HT-29 (cell line): ENCODE measurements at places on chromosomes 6 and 20.
A peak's percentile ranks its signal among the peaks of the same experiment; 100 is the strongest.

- no peak for DNase-seq
These were observed 1.7 kb downstream of the CDK19 start for GRCh38 chr6:110813338-110814101.

DNA sequence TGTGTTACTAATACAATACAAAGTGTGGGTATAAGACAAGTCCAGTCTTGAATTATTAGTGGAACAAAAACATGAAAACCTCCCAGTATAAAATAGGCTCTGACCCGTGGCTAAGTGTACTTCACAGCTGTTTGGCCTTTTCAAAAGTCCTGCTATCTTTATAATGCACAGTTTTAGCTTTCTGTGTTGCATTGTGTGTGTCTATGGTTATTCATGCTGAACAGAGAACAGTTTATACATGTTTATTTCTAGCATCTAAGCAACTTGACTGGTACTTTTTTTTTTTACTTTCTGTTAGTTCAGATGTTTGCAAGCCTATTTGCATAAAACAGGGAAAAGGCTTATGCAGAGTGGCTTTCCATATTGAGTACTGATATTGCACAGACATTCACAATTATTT is 119.2 kb upstream of the CCN2 start:
- DNase-seq = no peak

DNA sequence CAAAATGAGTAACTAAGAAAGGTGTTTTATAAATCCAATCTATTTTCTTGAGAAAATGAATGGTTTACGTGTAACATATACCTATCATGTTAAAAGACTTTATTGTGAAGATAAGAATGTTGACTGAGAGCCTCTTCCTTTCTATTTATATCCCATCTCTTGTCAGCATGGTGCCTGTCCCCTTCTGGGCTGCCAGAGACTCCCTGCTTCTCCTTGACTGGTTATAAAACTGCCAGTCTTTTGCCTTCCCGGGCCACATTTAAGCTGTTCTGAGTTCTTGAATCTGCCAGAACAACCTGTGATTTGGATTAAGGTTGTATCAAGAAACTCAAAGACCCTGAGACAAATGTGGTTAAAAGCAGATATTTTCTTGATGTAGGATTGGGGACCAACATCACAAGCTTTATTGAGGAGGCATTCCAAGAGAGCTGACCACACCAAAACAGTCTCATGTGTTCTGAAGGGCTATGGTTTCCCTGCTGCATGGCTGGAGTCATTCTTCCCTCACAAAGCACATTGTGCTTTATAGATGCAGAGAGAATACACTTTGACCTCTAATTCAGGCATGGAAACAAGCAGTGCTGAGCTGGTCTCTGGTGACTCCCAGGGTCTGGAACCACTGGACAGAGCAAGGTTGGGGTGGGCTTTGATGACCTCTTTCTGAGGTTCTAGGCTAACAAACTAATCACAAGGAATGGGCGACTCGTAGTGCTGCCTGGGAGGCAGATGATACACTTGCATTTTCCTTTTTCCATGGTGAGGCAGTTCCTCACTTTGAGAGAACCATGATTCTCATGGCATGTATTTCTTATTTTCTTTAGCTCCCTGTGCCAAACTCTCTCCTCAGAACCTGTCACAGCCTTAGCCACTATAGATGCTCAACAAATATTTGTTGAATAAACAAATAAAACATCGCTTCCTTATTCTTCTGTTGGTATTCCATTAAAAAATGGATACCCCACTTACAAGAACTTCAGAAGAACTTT is 205.0 kb upstream of the PREP start:
- peak; percentile 22 for DNase-seq

DNA sequence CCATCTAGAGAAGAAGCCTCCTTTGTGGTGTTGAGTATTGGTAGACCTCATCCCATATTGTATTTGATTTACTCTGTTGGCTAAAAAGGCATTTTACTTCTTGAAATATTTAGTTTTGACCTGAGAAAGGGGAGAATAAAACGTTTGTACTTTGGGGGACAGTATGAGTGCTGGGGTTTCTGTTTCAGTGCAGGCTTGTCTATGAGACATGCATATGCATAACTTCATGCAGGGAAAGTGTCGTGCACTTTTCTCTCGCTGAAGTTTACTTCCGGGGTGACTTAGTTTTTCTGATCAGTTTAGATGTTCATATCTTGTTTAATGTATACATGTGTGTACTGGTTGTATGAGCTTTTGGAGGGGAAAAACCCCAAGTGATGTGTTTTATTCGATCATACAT is 59.5 kb downstream of the UTRN start:
- no peak for DNase-seq

- DNase-seq = peak; percentile 33
These were observed 154.0 kb downstream of the JARID2 start for GRCh38 chr6:15399641-15400470.

DNA sequence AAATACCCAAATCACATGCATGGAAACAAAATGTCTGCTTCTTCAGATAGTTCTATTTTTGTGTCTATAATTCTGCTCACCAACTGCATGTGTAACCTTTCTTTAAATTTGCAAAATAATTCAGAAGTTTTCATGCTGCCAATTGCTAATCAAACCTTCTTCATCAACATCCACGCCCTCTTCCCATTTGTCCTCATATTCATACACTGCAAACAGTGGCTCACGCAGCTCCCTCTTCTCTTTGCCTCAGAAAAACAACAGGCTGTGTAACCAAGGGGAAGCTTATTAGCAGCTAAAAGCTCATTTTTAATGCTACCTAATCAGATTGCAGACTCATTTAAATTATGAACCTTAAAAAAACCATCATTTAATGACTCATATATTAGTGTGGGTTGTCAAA is 555.0 kb upstream of the EPHA7 start:
- DNase-seq = no peak

DNA sequence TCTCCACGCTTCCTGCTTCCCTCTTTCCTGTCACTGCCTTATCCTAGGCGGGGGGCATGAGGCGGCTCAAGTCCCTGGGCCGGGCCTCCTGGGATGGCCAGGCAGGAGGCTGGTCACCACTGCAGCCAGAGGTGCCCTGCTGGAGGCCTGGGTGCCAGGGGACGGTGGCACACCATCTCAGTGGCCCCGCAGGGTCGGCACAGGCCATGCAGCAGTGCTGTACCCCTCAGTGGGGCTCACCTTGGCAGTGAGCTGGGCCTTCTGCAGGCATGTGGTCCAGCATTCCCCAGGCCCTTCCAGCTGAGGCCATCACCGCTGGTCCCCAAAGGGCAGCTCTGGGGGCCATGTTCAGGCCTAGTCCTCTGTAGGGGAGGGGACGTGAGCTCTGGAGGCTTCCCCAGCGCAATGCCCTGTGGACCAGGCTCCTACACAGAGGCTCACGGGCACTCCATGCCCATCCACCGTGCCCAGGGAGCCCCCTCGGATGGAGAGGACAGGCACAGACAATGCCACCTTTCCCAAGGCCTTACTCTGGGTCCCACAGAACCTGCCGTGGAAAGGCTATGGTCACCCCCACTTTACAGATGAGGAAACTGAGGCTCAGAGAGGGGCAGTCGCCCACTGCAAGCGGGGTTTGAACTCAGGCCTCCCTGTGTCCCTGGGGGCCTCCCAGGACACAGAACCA is 123.8 kb downstream of the TAF4 start:
- DNase-seq = no peak
